ENCODE measurements at places on chromosomes 4 and X. TPM values are rescaled to one million over a fixed set of nuclear protein-coding genes. Genes with fewer than 3 reads are reported as not detected.

DNA sequence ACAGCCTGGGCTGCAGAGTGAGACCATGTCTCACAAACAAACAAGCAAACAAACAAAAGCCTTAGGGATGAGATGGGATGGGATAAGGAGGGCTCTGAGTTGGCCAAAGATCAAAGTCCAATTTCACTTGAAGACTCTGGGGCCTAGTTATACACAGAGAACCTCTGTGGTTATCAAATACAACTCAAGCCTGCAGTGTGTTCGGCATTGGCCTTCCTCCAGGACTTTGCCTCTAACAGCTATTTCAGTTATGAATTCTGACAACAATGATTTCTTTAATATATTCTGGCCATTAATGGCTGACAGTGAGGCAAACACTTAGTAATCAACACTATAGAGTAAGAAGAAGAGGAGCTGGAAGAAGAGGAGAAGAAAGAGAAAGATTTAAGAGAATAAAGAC lies 171.1 kb downstream of the PDGFRA start:
- H3K27ac ChIP-seq = peak overlapping the region; percentile 68
- peaks cover 3% of the 10 kb centered on the region for H3K27me3 ChIP-seq
- H3K36me3 ChIP-seq = no peaks in the 10 kb centered on the region
- no peak for DNase-seq
- H3K4me1 ChIP-seq = peaks cover 21% of the 10 kb centered on the region
- H3K4me3 ChIP-seq = no peak overlapping the region

DNA sequence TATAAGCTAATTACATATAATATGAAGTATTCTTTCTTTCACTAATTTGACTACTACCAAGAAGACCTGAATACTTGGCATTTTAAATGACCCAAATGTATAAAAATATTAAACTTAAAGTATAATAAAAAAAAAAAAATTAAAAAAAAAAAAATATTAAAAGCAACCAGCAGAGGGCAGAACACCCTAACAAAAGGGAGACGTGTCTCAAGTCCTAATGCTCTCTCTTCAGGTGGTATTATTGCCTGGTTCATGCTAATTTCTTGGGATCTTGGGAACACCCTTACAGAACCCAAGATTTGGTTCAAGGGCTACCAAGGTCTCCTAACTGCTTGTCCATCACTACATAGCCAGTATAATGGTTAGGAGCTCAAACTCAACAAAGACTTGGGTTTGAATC lies 754.8 kb downstream of the RAB28 start:
- no peaks in the 10 kb centered on the region for H3K4me1 ChIP-seq
- no peak overlapping the region for H3K27ac ChIP-seq
- DNase-seq = no peak
- no peak overlapping the region for H3K4me3 ChIP-seq
- H3K36me3 ChIP-seq = no peaks in the 10 kb centered on the region

- peaks cover 1% of the 10 kb centered on the region for H3K27me3 ChIP-seq
- H3K27ac ChIP-seq = no peak overlapping the region
- H3K4me1 ChIP-seq = no peaks in the 10 kb centered on the region
- no peak for DNase-seq
- no peaks in the 10 kb centered on the region for H3K36me3 ChIP-seq
These were observed 219.8 kb downstream of the SHROOM3 start for GRCh38 chr4:76654791-76655190.

- peaks cover 38% of the 10 kb centered on the region for H3K27me3 ChIP-seq
- no peak for DNase-seq
- no peaks in the 10 kb centered on the region for H3K36me3 ChIP-seq
- no peak overlapping the region for H3K27ac ChIP-seq
These were observed 10.6 kb downstream of the HMX1 start for GRCh38 chr4:8860892-8861575.

DNA sequence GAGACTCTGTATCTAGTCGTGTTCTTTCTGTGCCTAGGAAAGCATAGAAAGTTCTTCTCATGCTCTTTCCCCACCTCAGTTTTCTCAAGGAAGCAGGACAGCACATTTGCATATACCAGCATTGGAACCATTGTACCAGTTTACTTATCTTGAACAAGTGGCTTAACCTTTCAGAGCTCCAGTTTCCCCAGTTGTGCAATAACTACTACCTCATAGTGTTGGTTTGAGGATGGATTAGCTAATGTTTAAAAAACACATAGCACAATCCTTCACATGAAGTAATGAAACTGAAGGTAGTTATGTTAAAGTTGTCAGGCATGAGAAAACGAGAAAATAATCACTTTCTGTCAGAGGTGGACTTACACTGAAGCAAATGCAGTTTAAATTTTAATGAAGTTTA lies 92.2 kb upstream of the H2AZ1 start:
- H3K27me3 ChIP-seq = no peaks in the 10 kb centered on the region
- no peak for DNase-seq
- H3K27ac ChIP-seq = no peak overlapping the region
- no peak overlapping the region for H3K4me3 ChIP-seq
- no peaks in the 10 kb centered on the region for H3K4me1 ChIP-seq

DNA sequence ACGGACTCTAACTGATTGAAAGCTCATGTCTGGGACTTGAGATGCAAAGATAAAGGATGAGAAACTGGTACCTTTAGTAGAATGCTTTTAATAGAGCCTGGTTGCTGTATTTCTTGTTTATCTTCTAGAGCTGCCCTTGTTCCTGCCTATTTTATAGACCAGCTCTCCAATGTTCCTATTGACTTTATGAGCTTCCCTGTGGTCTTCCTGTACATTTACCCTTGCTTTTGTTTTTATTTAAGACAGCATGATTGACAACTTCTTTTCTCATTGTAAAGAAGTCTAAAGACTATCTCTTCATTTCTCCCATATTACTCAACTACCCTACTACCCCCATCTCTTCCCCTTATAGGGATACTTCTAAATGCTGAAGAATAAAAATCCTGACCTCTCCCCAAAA lies 174.7 kb downstream of the UGT8 start:
- H3K4me3 ChIP-seq = no peak overlapping the region
- H3K27me3 ChIP-seq = peaks cover 2% of the 10 kb centered on the region
- DNase-seq = no peak

GRCh38 chr4:87506974-87507701 lies 22.0 kb downstream of the SPARCL1 start:
- H3K4me3 ChIP-seq = no peak overlapping the region
- H3K4me1 ChIP-seq = peaks cover 15% of the 10 kb centered on the region
- H3K27me3 ChIP-seq = peaks cover 2% of the 10 kb centered on the region
- H3K36me3 ChIP-seq = no peaks in the 10 kb centered on the region

- H3K36me3 ChIP-seq = peaks cover 3% of the 10 kb centered on the region
- H3K27me3 ChIP-seq = peaks cover 2% of the 10 kb centered on the region
- no peak for DNase-seq
- no peaks in the 10 kb centered on the region for H3K4me1 ChIP-seq
- no peak overlapping the region for H3K4me3 ChIP-seq
These were observed 20.2 kb upstream of the MRFAP1 start for GRCh38 chr4:6620296-6620695.

- H3K4me3 ChIP-seq = no peak overlapping the region
- no peaks in the 10 kb centered on the region for H3K4me1 ChIP-seq
- H3K27me3 ChIP-seq = no peaks in the 10 kb centered on the region
- H3K36me3 ChIP-seq = no peaks in the 10 kb centered on the region
- no peak overlapping the region for H3K27ac ChIP-seq
- no peak for DNase-seq
These were observed 80.8 kb downstream of the AWAT2 start for GRCh38 chrX:69968950-69969349.

DNA sequence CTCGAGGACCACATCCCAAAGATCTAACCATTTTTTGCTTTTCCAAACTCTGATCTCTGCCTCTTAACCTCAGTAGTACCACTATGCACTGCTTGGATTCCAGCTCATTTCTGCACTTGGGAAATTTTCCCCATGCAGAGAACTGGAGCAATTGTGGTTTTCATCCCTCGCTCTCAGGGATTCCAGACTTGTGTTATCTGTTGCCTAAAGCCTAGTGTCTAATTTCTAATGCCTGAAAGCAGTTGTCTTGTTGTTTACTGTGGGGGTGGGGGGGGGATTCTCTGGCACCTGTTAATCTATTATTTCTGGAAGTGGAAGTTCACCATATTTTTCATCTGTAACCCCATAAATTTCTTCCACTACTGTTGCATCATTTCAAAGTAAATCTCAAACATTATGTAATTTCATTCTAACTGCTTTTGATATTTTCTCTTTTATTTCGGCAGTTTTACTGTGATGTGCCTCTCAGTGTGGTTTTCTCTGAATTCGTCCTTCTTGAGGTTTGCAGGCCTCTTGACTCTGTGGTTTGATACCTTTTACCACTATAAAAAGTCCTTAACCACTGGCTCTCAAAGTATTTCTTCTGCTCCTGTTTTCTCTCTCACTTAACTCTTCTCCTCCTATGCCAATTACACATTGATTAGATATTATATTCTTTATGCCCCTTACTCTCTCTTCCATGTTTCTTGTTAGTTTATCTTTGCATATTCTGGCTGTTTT lies 205.6 kb upstream of the EOLA2 start:
- H3K36me3 ChIP-seq = no peaks in the 10 kb centered on the region
- H3K4me3 ChIP-seq = no peak overlapping the region
- H3K4me1 ChIP-seq = no peaks in the 10 kb centered on the region
- H3K27me3 ChIP-seq = no peaks in the 10 kb centered on the region
- no peak overlapping the region for H3K27ac ChIP-seq
- no peak for DNase-seq

GRCh38 chr4:139802931-139803330 lies 137.3 kb downstream of the MGST2 start:
- no peak overlapping the region for H3K4me3 ChIP-seq
- peaks cover 6% of the 10 kb centered on the region for H3K27me3 ChIP-seq
- no peak for DNase-seq
- H3K27ac ChIP-seq = peak overlapping the region; percentile 61

- no peaks in the 10 kb centered on the region for H3K4me1 ChIP-seq
- H3K27me3 ChIP-seq = no peaks in the 10 kb centered on the region
- DNase-seq = no peak
- H3K4me3 ChIP-seq = no peak overlapping the region
- no peak overlapping the region for H3K27ac ChIP-seq
These were observed 79.8 kb upstream of the GPM6A start for GRCh38 chr4:175891851-175892250.

GRCh38 chr4:17038510-17039176 lies 140.2 kb upstream of the LDB2 start:
- H3K4me1 ChIP-seq = peaks cover 12% of the 10 kb centered on the region
- H3K4me3 ChIP-seq = no peak overlapping the region
- H3K36me3 ChIP-seq = no peaks in the 10 kb centered on the region
- H3K27me3 ChIP-seq = peaks cover 1% of the 10 kb centered on the region

GRCh38 chrX:40637687-40638086 lies 9.7 kb downstream of the CXorf38 start:
- H3K27ac ChIP-seq = no peak overlapping the region
- no peak for DNase-seq
- H3K4me3 ChIP-seq = no peak overlapping the region

- peaks cover 1% of the 10 kb centered on the region for H3K27me3 ChIP-seq
- no peak for DNase-seq
- no peak overlapping the region for H3K27ac ChIP-seq
These were observed 16.5 kb upstream of the CYBB start for GRCh38 chrX:37763400-37763799.

DNA sequence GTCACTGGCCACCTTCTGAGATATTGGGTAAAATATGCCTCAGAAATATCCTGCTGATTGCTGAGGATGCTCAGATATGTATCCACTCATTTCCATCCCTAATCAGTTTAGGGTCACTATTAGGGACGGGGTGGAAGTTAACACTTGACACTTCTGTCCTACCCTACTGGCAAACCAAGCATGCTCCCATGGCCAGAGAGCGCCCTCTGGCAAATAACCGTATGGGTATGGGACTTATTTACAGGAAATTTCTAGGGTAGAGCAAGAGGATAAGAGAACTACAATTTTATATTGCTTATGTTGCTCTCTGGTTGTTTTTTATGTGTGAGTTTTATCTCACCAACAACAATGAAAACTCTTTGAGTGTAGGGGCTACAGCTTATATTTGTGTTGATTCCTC lies 86.8 kb upstream of the TSPAN7 start:
- no peak for DNase-seq
- H3K27ac ChIP-seq = no peak overlapping the region
- H3K36me3 ChIP-seq = no peaks in the 10 kb centered on the region
- H3K27me3 ChIP-seq = peaks cover 1% of the 10 kb centered on the region

DNA sequence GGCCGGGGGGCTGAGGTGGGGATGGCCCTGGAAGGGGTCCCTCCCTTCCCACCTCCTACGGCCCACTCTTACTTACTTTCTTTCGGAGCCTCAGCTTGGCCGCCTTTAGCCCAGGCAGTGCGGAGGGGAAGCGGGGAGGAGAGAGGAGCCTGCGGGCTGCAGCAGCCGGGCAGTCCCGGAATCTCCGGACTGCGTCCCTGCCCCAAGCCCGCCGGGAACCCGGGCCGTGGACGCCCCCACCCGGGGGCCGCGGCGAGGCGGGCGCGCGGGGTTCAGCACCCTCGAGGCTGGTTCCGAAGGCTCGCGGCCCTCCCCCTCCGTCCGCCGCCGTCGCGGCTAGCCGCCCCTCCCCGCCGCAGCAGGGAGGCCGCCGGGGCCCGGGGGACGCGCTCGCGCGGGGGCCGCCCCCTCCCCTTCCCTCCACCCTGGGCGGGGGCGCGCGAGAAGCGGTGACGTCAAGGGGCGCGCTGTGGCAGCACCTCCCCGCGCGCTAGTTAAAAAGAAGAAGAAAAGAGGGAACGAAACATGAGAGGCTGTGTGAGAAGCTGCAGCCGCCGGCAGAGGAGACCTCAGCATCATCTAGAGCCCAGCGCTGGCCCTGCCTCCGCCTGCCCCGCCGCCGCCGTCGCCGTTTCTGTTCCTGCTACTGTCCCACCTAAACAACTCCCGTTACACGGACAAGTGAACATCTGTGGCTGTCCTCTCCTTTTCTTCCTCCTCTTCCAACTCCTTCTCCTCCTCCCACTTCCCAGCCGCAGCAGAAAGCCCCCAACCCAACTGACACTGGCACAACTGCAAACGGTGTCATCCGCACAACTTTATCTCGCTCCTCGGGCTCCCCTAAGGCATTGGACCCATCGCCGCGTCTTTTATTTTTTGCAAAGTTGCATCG lies at the start of gene HHIP:
HHIP (plus strand) TSS at position 526 of the 892 bp plus-strand sequence. CDS start 520 bp downstream, outside the sequence.
- H3K36me3 ChIP-seq = no peaks in the 10 kb centered on the region
- H3K27ac ChIP-seq = peak within 1 kb of the TSS; percentile 55
- DNase-seq = peak; percentile 42
- peaks cover 17% of the 10 kb centered on the region for H3K27me3 ChIP-seq

- no peaks in the 10 kb centered on the region for H3K36me3 ChIP-seq
- H3K27ac ChIP-seq = no peak overlapping the region
- H3K27me3 ChIP-seq = no peaks in the 10 kb centered on the region
- no peaks in the 10 kb centered on the region for H3K4me1 ChIP-seq
These were observed 509.6 kb upstream of the DIPK2B start for GRCh38 chrX:45710081-45710801.

DNA sequence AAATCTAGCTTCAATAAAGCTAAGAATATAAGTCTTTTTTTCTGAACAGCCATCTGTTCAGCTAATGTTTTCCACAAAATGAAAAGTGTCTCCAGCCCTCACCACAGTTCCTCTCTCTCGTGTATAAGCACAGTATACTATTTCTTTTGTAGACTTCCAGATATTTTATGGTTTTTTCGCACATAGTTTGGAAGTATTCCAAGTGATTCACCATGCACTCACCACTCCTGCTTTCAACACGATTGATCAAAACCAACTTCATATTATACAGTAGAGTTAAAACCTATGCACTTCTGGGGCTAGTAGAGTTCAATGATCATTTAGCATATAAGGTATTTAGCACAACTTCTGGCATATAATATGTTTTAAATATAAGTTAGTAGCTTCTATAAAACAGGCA lies 105.8 kb upstream of the DCAF12L1 start:
- no peaks in the 10 kb centered on the region for H3K27me3 ChIP-seq
- H3K36me3 ChIP-seq = no peaks in the 10 kb centered on the region
- H3K27ac ChIP-seq = no peak overlapping the region
- no peak overlapping the region for H3K4me3 ChIP-seq
- H3K4me1 ChIP-seq = no peaks in the 10 kb centered on the region
- DNase-seq = no peak

The CTAG2 gene
- total RNA-seq = not detected

The LGI2 gene
- 0.18 TPM for total RNA-seq

The SRPK3 gene
- total RNA-seq = 0.18 TPM

The MAGEA2B gene
- total RNA-seq = 0.97 TPM

The BGN gene
- total RNA-seq = 393 TPM

The SOWAHB gene
- total RNA-seq = 5.0 TPM

All from endothelial cell (in vitro differentiated cells).